AG09319 (cell line): ENCODE measurements at places on chromosomes 11 and 22.

DNA sequence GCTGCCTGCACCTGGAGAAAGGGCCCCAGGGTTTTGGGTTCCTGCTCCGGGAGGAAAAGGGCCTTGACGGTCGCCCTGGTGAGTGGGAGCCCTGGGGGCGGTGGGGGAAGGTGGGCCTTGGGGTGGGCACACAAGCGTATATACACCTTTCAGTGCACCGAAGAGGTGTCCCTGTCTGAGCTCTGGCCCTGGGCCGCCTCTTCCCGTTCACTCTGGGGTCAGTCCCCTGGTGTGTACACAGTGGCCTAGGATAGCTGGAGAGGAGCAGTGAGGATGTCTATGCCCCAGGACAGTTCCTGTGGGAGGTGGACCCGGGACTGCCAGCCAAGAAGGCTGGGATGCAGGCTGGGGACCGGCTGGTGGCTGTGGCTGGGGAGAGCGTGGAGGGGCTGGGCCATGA is 2.8 kb downstream of the NHERF4 start:
- DNase-seq: no peak

DNA sequence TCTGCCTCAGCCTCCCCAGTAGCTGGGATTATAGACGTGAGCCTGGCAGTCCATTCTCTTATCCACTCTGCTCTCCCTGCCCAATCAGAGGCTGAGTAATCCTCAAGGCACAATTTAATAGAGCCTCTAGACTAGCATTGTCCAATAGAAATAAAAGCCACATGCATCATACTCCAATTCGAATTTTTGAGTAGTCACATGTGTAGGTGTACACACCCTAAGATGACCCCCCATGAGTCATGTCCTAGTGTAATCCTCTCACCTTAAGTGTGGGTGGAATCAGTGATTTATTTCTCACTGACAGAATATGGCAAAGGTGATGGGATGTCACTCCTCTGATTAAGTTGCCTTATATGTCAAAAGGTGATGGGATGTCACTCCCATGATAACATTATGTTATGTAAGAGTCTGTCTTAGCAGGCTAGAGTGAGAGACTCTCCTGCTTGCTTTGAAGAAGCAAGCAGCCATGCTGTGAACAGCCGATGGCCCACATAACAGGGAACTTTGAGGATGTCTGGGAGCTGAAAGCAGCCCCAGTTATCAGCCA is 61.3 kb downstream of the MN1 start:
- no peak for DNase-seq

GRCh38 chr11:69950621-69951020 is 127.5 kb upstream of the ANO1 start:
- DNase-seq: no peak

DNA sequence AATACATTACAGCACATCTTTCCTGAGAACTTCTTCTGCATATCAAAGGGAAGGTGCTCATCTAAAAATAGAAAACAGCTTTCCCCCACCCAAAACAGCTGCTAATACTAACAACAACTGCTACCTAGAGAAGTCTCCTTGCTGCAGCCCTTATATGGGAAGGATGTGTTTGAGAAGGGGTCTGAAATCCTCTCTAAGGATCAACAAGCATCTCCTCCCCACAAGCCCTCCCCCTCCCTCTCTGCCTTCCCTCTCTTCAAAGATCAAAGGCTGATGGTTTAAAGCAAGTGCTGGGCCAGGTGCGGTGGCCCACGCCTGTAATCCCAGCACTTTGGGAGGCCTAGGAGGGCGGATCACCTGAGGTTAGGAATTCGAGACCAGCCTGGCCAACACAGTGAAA is 33.5 kb downstream of the SCUBE2 start:
- no peak for DNase-seq

DNA sequence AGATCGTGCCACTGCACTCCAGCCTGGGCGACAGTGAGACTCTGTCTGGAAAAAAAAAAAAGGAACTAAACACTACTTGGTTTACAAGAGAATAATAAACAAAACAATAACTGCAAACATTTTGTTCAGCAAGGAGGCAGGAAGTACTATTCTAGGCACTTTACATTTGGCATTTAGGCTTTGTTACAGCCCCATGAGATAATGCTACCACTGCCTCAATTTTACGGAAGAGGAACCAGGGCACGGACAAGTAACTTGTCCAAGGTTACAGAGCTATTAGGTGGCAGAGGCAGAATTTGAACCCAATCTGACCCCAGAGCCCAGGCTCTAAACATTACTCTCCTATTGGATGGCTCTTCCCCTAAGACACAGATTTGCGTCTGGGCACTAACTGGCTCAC is 108.7 kb upstream of the AKIP1 start:
- no peak for DNase-seq

- DNase-seq: no peak
Observed at GRCh38 chr11:60948250-60948649, 3.7 kb downstream of the SLC15A3 start.

- peak; percentile 95 for DNase-seq
Observed at GRCh38 chr22:44363013-44363979, 50.5 kb upstream of the SHISAL1 start.

- DNase-seq: no peak
Observed at GRCh38 chr11:117859488-117860112, 16.9 kb downstream of the FXYD6 start.

DNA sequence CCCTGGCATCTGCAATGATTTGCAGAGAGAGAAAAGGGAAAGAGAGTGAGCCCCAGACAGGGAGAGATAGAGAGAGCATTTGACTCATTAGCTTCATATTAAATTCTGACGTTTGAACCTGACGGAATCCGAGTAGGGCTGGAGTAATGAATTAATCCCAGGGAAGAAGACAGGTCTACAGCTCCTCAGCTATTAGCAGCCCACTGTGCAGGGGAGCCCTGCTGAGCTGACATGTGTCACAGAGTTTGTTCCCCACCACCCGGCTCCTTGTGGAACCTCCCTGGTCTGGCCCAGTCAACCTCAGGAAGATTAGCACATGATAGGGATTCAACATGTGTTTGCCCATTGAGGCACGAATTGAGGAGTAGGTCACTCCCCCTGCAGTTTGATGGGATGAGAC is 404.0 kb downstream of the BUD13 start:
- no peak for DNase-seq

DNA sequence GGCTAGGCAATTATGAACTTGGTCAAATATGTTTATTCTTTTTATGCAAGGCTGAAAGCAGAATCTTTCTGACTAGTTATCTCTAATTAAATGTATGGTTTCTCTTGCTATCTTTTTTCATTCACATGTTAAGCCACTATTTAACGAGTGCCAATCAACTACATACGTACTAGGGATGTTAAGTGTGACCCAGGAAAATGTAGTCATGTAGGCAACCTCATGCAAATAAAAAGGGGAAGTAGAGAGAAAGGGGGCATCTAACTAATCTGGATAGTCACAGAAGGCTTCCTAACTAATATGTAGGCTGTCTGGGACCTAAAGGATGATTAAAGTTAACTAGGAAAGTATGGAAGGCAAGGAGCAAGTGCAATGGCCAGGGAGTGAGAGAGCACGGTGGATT is 23.5 kb downstream of the TBRG1 start:
- DNase-seq: no peak

DNA sequence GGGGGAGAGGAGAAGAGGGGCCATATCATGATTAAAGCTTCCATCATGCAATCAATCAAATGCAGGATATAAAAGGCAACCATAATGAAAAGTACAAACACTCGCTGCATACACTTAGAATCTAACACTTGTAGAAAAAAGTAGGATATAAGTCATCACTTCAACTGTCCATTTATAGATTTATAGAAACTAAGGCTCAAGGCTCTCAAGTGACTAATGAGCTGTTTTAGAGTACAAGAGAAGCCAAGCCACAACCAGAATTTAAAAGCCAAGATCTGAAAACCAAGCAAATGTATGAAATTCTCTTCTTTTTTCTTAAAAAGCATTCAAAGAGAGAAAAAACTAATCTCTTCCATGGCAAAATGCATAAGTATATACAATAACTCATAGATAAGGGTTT is 160.2 kb upstream of the BLID start:
- DNase-seq: no peak

- no peak for DNase-seq
Observed at GRCh38 chr11:61022311-61023085, 51.0 kb downstream of the CD6 start.

- DNase-seq: no peak
Observed at GRCh38 chr11:70352601-70353000, 45.7 kb upstream of the CTTN start.

GRCh38 chr11:91869686-91870085 is 354.9 kb upstream of the FAT3 start:
- DNase-seq: no peak

DNA sequence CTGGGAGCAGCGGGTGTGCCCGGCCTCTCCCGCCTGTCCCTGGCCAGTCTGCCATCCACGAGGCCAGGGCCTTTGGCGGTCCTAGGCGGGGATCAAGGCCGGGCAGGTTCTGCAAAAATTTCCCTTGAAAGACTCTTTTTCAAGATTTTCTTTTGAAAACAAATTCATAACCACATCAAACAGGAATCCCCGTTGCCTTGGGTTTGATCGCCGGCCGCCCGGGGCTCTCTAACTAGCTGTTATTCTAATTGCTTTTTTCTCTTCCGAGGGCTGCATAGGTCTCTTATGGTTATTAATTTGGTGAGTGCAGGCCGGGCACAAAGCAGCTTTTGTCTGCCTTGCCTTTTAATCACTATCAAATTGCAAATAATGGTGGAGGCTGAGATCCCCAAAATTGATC is 42.0 kb downstream of the CDKN1C start:
- DNase-seq: no peak

GRCh38 chr11:121754598-121754997 is 301.8 kb upstream of the SORL1-AS1 start:
- no peak for DNase-seq

- DNase-seq: no peak
Observed at GRCh38 chr11:134468796-134469195, 56.8 kb upstream of the B3GAT1 start.

GRCh38 chr11:64343767-64344559 is 4.0 kb downstream of the CCDC88B start:
- no peak for DNase-seq

DNA sequence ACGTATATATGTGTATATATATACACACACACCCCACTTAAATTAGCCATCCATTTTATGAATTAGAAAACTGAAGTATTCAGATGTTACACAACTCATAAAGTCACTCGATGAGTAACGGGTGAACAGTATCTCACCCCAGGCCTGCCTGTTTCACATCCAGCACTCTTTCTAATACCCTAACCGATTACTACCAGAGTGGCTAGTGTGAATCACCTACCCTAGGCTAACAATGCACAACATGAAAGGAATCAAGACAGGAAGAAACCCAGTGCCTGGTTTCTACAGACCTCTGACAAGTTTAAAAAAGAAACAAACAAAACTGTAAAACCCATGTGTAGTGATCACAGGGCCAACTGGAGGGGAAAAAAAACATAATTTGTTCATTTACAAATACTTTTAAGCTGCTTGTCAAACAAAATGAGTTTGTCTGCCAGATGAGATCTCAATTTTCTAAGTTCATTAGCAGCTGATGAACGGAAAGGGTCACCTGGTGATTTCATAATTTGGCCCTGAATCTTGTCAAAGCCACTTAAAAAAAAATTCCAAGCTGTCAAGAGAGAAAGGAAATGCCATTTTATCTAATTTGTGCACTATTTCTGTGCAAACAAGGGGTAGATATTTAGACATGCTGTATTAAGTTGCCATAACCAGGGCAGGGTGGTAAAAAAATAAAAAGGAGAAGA is 134.8 kb downstream of the LARGE1 start:
- DNase-seq: no peak

DNA sequence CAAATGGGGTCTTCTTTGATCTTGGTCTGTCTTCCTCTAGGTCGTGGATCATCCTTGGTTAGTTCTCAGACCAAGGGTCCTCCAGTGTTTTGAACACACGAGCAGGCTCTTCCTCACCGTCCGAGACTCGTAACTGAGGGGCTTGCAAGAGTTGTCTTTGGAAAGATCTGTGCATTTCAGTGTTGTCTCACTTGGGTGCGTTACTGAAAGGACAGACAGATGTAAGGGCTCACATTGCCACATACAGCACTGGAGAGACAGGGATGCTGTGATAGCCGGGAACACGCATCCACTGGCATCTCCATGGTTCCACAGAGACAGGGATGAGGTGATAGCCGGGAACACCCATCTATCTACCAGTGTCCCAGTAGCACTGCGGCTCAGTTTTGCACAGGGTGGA is 15.7 kb downstream of the GLB1L2 start:
- DNase-seq: no peak

DNA sequence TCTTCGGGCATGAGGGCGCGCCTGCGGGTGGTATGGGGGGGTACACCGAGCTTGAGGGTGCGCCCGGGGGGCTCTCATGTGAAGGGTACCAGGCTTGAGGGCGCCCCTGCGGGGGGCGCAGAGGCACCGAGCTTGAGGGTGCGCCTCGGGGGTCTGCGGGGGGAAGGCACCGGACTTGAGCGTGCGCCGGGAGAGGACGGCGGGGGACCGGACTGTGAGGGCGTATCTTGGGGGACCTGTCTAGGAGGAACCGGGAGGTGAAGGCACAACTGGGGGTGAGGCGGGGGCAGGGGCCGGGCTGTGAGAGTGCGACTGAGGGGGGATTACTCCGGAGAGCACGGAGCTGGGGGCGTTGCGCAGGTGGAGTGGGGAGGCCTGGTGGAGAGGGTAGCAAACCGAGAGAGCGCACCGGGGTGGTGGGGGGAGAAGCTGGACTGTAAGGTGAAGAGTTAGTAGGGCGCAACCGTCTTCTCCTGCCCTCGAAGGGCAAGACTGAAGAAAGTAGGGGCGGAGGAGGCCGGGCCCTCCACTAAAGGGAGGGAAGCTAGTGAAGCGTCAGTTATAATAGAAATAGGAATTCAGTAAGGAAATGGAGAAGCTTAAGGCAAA is 1.1 kb upstream of the DDX6 start:
- no peak for DNase-seq

GRCh38 chr11:77876045-77876444 is 55.1 kb downstream of the AAMDC start:
- DNase-seq: no peak

DNA sequence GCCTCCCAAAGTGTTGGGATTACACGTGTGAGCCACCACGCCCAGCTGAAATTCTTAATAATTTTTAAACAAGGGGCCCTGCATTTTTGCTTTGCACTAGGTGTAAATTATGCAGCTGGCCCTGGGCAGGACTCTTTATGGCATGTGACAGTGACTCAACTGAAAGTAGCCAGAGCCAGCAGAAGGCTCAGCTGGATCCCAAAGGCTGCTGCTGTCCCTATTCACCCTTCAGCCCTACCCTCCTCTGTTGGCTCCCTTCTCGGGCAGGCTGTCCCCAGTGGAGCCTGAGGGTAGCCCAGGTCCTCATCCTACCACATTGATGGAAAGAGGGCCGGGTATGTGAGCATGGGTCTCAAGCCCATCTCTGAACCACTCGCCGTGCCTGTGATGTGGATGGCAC is 45.6 kb downstream of the CD82 start:
- no peak for DNase-seq
